Neural crest cell (in vitro differentiated cells): ENCODE measurements at places on chromosomes 6 and 20.
A peak's percentile ranks its signal among the peaks of the same experiment; 100 is the strongest.

DNA sequence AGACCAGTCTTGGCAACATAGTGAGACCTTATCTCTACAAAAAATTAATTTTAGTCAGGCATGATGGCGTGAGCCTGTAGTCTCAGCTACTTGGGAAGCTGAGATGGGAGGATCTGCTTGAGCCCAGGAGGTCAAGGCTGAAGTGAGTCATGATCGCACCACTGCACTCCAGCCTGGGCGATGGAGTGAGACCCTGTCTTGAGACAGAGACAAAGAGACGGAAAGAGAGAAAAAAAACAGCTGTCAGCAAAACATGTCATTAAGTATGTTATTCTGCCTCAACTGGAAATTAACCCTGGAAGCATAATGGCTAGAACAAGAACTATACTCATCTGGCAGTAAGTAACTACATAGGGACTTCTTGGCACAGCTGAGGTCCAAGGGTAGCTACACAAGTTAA is 7.2 kb downstream of the MMS22L start:
- DNase-seq = no peak

- DNase-seq = no peak
Observed at GRCh38 chr6:46967826-46968349, 46.1 kb upstream of the ADGRF5 start.

DNA sequence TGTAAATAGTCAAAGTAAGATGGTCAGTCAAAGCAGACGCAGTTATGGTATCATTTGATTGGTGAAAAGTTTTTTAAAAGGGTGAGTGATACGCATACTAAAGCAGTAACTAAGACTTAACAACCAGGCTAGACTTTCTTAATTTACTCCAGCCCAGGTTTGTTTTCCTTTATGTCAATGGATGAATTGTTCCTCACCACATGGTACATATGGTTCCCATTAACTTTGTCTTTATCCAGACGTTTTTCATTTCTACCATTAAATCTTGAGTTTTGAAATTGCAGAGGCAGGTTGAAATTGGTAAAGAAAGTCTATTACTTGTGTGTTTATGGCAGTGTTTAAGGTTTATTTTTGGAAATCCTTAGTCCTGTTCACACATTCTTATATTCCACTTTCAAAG is 98.5 kb upstream of the SCGN start:
- DNase-seq = no peak

DNA sequence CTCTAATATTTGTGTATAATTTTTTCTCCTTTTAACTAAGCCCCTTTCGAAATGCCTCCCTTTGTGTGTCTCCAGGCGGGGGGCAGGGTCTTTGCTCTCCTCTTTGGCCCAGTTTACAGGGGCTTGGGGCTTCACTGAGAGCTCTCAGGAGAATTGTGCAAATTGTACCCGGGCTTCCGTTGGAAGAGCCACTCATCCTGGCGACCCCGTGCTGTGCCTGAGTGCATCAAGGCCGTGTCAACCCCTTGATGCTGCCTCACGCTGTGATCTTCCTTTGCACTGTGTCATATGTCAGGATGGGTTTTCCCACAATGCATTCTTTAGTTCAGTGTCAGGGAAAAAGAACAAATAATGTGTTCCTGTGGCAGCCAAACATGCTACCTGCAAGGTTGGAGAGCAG is 118.0 kb upstream of the POU3F2 start:
- peak; percentile 33 for DNase-seq

GRCh38 chr20:62377615-62378178 is 9.2 kb upstream of the RPS21 start:
- DNase-seq = no peak

- DNase-seq = peak; percentile 31
Observed at GRCh38 chr6:30171677-30172471, 8.5 kb downstream of the TRIM15 start.

DNA sequence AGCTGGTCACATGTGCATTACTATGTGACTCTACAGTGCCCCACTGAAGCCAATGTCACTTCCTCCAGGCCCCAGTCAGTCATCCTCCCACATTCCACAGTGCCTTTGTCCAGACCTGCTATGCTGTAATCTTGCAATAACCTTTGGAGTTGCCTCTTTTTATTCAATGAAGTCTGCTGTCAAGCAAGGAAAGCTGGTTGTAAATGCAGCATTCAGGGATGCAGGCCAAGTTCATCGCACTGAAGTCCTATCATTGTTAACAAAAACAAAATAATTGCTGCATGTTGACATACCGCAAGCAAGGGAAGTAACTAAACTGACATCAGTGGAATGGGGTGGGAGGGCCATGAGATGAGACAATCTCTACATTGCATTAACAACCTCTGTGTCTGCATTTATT is 131.2 kb upstream of the CDYL start:
- no peak for DNase-seq

DNA sequence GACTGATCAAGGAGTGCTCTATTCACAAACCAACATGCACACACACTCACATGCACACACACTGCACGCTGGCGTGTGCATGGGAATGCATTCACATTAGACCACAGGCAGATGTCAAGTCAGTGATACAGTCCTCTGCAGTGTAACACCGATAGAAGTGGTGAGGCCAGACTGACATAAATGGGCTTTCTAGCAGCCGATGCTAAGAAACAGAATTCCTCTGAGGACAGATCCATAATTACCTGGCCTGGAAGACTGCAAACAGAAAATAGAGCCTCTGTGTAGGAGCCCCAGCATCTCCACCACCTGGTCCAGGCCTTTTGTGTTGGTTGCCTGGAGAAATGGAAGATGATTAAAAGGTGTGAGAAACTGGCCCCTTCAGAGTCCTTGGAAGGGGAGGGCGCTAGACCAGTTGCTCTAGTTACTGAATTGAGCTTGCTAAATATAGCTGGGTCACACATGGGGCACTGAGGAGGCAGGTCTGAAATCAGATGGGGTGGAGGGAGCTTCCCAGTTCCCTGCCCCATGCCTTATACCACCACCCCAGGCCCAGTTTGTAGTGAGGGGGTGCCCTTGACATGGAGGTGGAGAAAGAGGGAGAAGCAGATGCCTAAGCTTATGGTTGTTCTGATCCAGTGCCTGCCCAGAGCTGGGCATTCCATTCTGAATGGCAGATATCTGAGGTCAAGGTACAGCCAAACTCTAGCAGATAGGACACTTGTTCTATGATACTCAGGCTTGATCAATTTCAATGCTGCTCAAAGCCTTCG is 233.8 kb downstream of the LRFN2 start:
- DNase-seq = no peak

GRCh38 chr6:75347898-75348610 is 63.5 kb upstream of the TMEM30A start:
- no peak for DNase-seq

GRCh38 chr6:131876545-131876944 is 68.7 kb downstream of the ENPP1 start:
- DNase-seq = no peak

GRCh38 chr6:44431118-44431725 is 43.7 kb downstream of the CDC5L start:
- peak; percentile 42 for DNase-seq

- DNase-seq = no peak
Observed at GRCh38 chr6:136654086-136654485, 103.9 kb upstream of the MAP7 start.

DNA sequence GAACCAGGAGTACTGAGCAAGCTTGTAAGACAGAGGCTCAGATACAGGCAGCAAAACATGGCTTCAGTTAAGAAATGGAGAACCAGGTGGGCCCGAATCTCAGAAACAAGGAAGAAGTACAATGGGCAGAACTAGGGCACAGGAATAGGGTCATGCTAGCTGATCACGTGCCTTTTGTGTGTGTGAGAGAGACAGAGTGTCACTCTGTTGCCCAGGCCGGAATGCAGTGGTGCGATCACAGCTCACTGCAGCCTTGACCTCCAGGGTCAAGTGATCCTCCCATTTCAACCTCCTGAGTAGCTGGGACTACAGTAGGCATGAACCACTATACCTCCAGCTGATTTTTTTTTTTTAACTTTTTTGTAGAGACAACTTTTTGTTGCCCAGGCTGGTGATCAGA is 257.8 kb downstream of the UST start:
- DNase-seq = no peak

DNA sequence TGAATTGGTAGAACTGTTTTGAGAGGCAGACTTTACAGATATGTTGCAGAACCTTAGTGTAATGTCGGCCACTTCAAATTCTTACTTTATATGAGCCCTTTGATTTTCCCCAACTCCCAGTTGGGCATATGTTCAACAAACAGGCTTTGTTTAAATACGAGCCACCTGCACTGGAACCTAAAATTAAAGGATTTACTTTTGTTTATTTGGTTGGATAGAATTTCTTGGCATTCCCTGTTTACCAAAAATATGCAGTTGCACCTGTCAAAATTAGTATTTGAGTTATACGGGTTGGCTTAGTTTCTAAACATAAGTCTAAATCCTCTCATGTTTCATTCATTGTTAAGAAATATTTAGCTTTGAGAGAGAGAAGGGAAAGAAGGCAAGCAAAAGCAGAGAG is 2.4 kb upstream of the GLYATL3 start:
- no peak for DNase-seq

DNA sequence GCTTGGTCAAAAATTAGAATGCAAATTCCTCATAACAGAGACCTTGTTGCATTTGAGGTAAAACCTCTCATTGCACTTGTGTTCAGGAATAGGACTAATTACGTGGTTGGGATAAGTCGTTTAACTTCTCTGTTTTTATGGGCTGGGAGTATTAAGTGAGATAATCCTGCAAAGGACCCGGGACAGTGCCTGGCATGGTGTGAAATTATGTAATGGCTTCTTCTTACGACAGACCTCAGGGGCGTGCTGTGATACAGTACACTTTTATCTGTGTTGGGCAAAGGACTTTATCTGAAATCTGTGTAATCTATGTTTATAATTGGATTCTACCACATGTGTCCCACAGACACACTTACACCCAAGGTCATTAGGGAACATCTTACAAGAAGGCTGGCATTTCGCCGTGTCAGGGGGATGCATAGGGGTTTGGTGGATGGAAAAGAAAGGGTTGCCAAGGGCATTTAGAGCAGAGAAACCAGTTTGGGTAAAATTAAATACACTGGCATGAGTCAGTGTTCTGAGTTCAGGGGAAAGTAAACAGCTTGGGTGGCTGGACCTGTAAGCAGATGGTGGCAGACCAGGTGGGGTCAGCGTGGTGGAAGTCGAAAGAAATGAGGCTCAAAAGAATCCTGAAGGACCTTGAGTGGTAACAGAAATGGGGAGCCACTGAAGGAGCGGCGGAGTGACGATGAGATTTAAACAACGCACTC is 17.2 kb upstream of the RTF2 start:
- DNase-seq = no peak

DNA sequence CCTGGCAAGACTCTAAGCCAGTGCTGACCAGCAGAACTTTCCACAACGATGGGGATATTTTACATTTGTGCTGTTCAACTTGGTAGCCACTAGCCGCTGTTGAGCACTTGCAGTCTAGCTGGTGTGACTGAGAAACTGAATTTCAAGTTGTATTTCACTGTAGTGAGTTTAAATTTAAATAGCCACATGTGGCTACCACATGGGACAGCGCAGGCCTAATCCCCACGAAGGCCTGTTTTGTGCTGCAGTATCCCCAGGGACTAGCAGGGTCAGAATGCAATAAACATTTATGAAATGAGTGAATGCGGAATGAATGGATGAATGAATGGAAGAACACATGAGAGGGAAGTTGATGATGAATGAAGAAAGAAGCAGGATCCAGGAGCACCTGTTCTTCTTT is 115.8 kb downstream of the TRERF1 start:
- no peak for DNase-seq
